ENCODE measurements at places on chromosomes 7 and 10. TPM values are rescaled to one million over a fixed set of nuclear protein-coding genes. Genes with fewer than 3 reads are reported as not detected.
A peak's percentile ranks its signal among the peaks of the same experiment; 100 is the strongest.

HABP2 gene
- total RNA-seq = 0.26 TPM

DNA sequence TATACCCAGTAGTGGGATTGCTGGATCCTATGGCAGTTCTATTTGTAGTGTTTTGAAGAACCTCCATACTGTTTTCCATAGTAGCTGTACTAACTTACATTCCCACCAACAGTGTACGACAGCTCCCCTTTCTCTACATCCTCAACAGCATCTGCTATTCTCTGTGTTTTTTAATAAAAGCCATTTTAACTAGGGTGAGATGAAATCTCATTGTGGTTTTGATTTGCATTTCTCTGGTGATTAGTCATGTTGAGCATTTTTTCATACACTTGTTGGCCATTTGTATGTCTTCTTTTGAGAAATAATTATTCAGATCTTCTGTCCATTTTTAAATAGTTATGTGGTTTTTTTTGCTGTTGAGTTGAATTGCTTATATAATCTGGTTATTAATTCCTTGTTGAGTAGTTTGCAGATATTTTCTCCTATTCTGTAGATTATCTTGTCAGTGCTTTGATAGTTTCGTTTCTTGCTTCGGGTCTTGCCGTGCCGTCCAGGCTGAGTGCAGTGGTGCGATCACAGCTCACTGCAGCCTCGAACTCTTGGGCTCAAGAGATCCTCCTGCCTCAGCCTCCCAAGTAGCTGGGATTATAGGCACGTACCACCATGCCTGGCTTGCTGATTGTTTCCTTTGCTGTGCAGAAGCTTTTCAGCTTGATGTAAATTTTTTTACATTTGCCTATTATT lies 12.0 kb downstream of the MTG1 start:
- H3K4me3 ChIP-seq = no peak overlapping the region
- no peak for DNase-seq
- H3K27ac ChIP-seq = no peak overlapping the region
- no peaks in the 10 kb centered on the region for H3K27me3 ChIP-seq
- no peaks in the 10 kb centered on the region for H3K36me3 ChIP-seq

GRCh38 chr7:19489162-19489820 lies 219.5 kb downstream of the POLR1F start:
- no peaks in the 10 kb centered on the region for H3K27me3 ChIP-seq
- no peak overlapping the region for H3K4me3 ChIP-seq
- no peaks in the 10 kb centered on the region for H3K36me3 ChIP-seq
- H3K27ac ChIP-seq = no peak overlapping the region

POM121 gene
- 9.7 TPM for total RNA-seq

DNA sequence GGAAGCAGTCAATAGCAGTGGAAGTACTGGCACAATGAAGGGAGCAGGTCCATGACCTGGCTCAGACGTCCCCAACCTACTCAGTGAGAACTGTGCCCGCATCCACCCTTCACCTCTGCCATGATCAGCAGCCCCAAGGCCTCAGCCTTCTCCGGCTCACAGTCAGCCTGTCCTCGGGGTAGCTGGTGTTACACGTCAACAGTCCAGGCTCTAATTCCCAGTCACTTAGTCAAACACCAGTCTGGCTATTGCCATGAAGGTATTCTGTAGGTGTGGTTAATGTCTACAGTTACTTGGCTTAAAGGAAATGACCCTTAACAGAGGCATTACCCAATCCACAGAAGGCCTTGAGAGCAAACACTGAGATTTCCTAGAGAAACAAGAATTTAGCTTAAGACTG lies 49.1 kb downstream of the GRB10 start:
- H3K4me1 ChIP-seq = peaks cover 50% of the 10 kb centered on the region
- no peak overlapping the region for H3K27ac ChIP-seq
- no peak overlapping the region for H3K4me3 ChIP-seq
- no peaks in the 10 kb centered on the region for H3K27me3 ChIP-seq

DNA sequence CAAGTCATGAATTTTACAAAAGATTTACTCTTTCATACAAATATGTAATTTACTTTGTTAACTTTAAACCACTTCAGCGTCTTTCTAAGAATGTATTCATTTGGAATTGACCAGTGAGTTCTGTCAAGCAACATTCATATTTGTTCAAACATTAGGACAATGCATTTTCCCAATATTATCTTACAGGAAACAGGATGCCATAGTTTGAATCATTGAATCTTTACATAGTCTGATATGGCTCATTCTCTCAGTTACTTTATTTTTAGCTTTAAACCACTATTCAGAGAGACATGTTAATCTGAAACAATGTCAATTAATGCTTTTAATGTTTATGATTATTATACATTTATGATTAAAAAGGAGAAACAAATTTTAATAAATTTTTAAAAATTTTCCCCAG lies 21.1 kb upstream of the MEOX2 start:
- H3K4me3 ChIP-seq = no peak overlapping the region
- H3K4me1 ChIP-seq = no peaks in the 10 kb centered on the region
- DNase-seq = no peak
- no peaks in the 10 kb centered on the region for H3K27me3 ChIP-seq

GRCh38 chr7:139482662-139483466 lies 609 bp downstream of the KLRG2 start:
- peak overlapping the region; percentile 44 for H3K4me3 ChIP-seq
- no peaks in the 10 kb centered on the region for H3K36me3 ChIP-seq
- no peaks in the 10 kb centered on the region for H3K4me1 ChIP-seq

GRCh38 chr10:16519250-16519907 lies 2.3 kb downstream of the C1QL3 start:
- H3K4me3 ChIP-seq = no peak overlapping the region
- DNase-seq = no peak
- no peaks in the 10 kb centered on the region for H3K4me1 ChIP-seq
- H3K27me3 ChIP-seq = peaks cover 25% of the 10 kb centered on the region

GIGYF1 gene
- 16.4 TPM for total RNA-seq

FKBP6 gene
- not detected for total RNA-seq

GRCh38 chr10:23608926-23609325 lies 170.1 kb downstream of the OTUD1 start:
- H3K27me3 ChIP-seq = no peaks in the 10 kb centered on the region
- no peak overlapping the region for H3K4me3 ChIP-seq
- H3K36me3 ChIP-seq = no peaks in the 10 kb centered on the region
- DNase-seq = no peak
- no peaks in the 10 kb centered on the region for H3K4me1 ChIP-seq

ZNF425 gene
- total RNA-seq = 1.5 TPM

- H3K4me1 ChIP-seq = no peaks in the 10 kb centered on the region
- DNase-seq = no peak
- H3K27ac ChIP-seq = no peak overlapping the region
- no peak overlapping the region for H3K4me3 ChIP-seq
Measured at GRCh38 chr7:157567666-157568065, 230.9 kb downstream of the DNAJB6 start.

GRCh38 chr7:29310625-29311024 lies 116.0 kb downstream of the CHN2 start:
- H3K36me3 ChIP-seq = no peaks in the 10 kb centered on the region
- H3K27ac ChIP-seq = no peak overlapping the region
- H3K4me3 ChIP-seq = no peak overlapping the region
- no peak for DNase-seq
- H3K4me1 ChIP-seq = no peaks in the 10 kb centered on the region

DNA sequence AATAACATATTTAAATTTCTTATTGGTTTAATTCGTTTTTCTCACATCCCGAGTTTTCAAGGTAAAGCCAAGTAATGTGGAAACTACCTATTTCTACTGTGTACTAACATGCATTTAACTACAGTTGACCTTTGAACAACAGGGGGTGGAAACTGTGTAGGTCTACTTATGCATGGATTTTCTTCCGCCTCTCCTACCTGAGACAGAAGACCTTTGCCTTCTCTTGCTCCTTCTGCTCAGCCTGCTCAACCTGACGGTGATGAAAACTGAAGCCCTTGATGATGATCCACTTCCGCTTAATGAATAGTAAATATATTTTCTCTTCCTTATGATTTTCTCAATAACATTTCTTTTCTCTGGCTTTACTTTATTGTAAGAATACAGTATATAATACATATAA lies 18.5 kb downstream of the MEOX2 start:
- H3K27me3 ChIP-seq = no peaks in the 10 kb centered on the region
- no peak overlapping the region for H3K27ac ChIP-seq
- no peak overlapping the region for H3K4me3 ChIP-seq
- H3K4me1 ChIP-seq = peaks cover 4% of the 10 kb centered on the region

DNA sequence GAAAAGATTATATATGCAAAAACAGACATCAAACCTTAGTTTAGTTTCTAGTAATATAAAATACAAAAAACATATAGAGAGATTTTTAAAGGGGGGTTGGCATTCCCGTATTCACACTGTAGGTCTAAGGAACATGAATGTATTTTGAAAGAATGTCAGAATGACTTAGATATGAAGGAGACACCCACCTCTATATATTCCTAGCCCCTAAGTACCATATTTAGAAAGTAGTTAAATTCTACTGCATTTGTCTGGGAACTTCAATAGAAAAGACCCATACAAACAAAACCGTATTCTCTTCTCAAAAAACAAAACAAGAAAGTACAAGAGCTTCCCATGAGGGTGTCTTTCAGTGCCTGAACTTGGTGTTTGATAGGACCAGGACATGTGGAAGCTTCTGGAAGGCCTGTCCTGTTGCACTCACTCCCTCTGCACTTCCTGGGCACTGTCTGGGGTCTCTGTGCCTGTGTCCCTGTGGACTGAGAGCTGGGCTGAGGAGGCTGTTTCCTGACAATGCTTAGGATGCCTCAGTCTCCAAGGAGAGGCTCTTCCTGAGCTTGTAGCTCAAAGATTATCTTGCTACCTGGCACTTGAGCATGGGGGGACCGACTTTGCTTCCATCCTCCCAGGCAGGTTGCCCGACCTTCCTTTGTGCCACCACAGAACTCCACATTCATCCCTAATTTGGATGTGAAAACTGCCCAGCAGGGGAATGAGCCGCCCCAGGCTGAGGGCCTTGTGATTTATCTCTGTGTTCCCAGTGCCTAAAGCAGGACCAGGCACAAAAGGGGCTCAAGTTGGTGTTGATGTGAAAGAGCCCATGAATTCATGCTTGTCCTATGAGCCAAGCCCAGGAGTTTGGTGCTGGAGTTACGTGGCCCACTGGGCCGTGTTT lies 44.4 kb upstream of the KLF6 start:
- no peaks in the 10 kb centered on the region for H3K36me3 ChIP-seq
- DNase-seq = no peak
- peaks cover 33% of the 10 kb centered on the region for H3K4me1 ChIP-seq
- H3K27ac ChIP-seq = peak overlapping the region; percentile 87
- no peaks in the 10 kb centered on the region for H3K27me3 ChIP-seq

DNA sequence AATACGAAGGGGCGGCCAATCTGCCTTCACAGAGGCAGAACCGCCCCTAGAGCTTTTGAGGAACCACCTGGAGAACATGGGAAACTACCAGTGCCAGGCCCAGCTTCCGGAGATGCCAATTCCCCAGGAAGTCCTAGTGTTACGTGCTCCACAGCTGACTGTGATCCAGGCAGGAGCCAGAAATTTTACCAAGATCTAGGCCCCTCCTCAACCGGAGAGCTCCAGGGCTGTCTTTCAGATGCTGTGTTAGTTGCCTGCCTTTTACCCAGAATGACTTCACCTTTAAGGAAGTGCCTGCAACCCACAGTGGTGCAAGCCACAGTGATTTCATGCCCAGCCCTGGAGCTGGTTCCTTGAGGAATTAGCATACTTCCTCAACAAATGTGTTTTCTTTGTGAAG lies 62.9 kb downstream of the ELMO1 start:
- DNase-seq = peak; percentile 19
- H3K4me3 ChIP-seq = no peak overlapping the region
- no peaks in the 10 kb centered on the region for H3K36me3 ChIP-seq
- H3K27ac ChIP-seq = peak overlapping the region; percentile 14
- peaks cover 6% of the 10 kb centered on the region for H3K4me1 ChIP-seq
- no peaks in the 10 kb centered on the region for H3K27me3 ChIP-seq

- H3K4me1 ChIP-seq = no peaks in the 10 kb centered on the region
- no peak overlapping the region for H3K27ac ChIP-seq
- H3K4me3 ChIP-seq = no peak overlapping the region
- H3K27me3 ChIP-seq = peaks cover 17% of the 10 kb centered on the region
- DNase-seq = no peak
Measured at GRCh38 chr7:157614457-157615020, 277.7 kb downstream of the DNAJB6 start.

- H3K27me3 ChIP-seq = no peaks in the 10 kb centered on the region
- peaks cover 19% of the 10 kb centered on the region for H3K4me1 ChIP-seq
- H3K4me3 ChIP-seq = no peak overlapping the region
- no peak overlapping the region for H3K27ac ChIP-seq
Measured at GRCh38 chr7:143325240-143325639, 9.3 kb downstream of the CLCN1 start.

GRCh38 chr7:46885167-46885566 lies 696.7 kb downstream of the TNS3 start:
- no peak for DNase-seq
- H3K4me1 ChIP-seq = no peaks in the 10 kb centered on the region
- no peaks in the 10 kb centered on the region for H3K27me3 ChIP-seq
- no peak overlapping the region for H3K4me3 ChIP-seq
- no peaks in the 10 kb centered on the region for H3K36me3 ChIP-seq
- no peak overlapping the region for H3K27ac ChIP-seq

STRIP2 gene
- 20.5 TPM for total RNA-seq

PSD gene
- total RNA-seq = not detected

DNA sequence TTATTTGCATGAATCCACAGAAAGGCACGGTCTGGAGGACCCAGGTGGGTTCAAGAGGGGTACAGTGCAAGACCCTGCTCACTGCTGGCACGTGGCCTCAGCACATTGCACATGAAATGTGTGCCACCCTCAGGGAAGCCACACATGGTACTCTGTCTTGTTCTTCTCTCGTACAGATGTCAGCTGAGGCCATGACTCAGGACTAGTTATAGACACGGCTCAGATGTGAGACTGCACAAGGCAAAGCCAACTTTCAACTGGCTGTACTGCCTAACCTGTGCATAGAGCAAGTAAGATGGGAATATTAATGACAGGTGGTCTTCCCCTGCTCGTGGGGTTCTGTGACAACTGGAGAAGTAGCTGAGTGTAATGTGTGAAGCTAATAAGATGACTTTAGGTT lies 249.4 kb upstream of the CTBP2 start:
- no peak for DNase-seq
- no peak overlapping the region for H3K4me3 ChIP-seq
- H3K4me1 ChIP-seq = no peaks in the 10 kb centered on the region
- H3K27me3 ChIP-seq = no peaks in the 10 kb centered on the region

All from gastrocnemius medialis (tissue), 4 donors.